ENCODE measurements at places on chromosomes 2 and 18.

GRCh38 chr2:67394734-67395133 lies 2.4 kb upstream of the ETAA1 start:
- H3K4me1 ChIP-seq = peaks cover 15% of the 10 kb centered on the region
- no peaks in the 10 kb centered on the region for H3K27me3 ChIP-seq
- no peak overlapping the region for H3K4me3 ChIP-seq
- peak; percentile 53 for DNase-seq
- H3K27ac ChIP-seq = peak overlapping the region; percentile 47

- H3K27ac ChIP-seq = no peak overlapping the region
- no peaks in the 10 kb centered on the region for H3K4me1 ChIP-seq
- H3K36me3 ChIP-seq = no peaks in the 10 kb centered on the region
- H3K4me3 ChIP-seq = no peak overlapping the region
Measured at GRCh38 chr2:138779406-138779780, 797 bp downstream of the NXPH2 start.

- no peak overlapping the region for H3K4me3 ChIP-seq
- H3K27ac ChIP-seq = no peak overlapping the region
- DNase-seq = no peak
- H3K27me3 ChIP-seq = no peaks in the 10 kb centered on the region
Measured at GRCh38 chr18:59456657-59457056, 97.6 kb upstream of the LMAN1 start.

- H3K27me3 ChIP-seq = no peaks in the 10 kb centered on the region
- H3K36me3 ChIP-seq = 0 out of 2 replicates have a peak, but pooled peaks cover 2% of the 10 kb centered on the region
- H3K4me1 ChIP-seq = no peaks in the 10 kb centered on the region
- no peak overlapping the region for H3K27ac ChIP-seq
- no peak for DNase-seq
Measured at GRCh38 chr18:26491194-26491816, 57.0 kb downstream of the KCTD1 start.

DNA sequence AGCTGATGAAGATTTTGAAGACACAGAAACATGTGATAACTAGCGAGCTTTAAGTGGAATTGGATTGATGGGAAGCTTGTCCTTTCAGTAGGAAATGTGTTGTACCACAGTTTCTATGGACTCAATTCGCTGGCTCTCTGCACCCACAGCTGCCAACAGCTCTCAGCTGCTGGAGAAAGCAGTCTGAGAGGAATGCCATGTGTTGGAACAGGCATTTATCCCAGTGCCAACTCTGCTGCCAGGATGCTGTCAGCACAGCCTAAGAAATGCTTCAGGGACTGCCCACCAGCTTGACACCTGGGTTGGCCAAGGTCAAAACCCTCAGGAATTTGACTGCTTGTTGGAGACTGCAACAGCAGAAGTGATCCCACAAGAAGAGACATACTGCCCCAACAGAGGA lies 193.0 kb upstream of the THSD7B start:
- no peak overlapping the region for H3K4me3 ChIP-seq
- H3K4me1 ChIP-seq = no peaks in the 10 kb centered on the region
- DNase-seq = no peak
- H3K36me3 ChIP-seq = no peaks in the 10 kb centered on the region

DNA sequence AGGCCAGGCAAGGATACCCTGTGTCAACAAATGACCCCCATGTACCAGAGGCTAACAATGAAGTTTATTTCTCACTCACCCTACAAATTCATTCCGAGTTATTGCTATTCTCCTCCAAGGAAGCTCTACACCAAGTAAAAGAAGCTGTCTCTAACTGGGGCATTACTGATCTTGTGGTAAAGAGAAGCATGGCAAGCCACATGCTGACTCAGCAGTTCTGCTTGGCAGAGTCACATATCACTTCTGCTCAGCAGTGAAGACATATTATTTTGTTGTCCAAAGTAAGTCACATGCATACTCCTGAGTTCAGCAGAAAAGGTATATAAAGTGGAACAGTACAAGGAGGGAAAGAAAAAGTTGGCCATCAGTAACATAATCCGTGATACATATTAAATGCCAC lies 315.8 kb downstream of the GULP1 start:
- H3K36me3 ChIP-seq = no peaks in the 10 kb centered on the region
- DNase-seq = no peak
- no peak overlapping the region for H3K4me3 ChIP-seq
- H3K27ac ChIP-seq = no peak overlapping the region
- no peaks in the 10 kb centered on the region for H3K27me3 ChIP-seq

GRCh38 chr2:76478266-76479035 lies 767.7 kb upstream of the GCFC2 start:
- no peaks in the 10 kb centered on the region for H3K36me3 ChIP-seq
- H3K27me3 ChIP-seq = no peaks in the 10 kb centered on the region
- no peaks in the 10 kb centered on the region for H3K4me1 ChIP-seq

DNA sequence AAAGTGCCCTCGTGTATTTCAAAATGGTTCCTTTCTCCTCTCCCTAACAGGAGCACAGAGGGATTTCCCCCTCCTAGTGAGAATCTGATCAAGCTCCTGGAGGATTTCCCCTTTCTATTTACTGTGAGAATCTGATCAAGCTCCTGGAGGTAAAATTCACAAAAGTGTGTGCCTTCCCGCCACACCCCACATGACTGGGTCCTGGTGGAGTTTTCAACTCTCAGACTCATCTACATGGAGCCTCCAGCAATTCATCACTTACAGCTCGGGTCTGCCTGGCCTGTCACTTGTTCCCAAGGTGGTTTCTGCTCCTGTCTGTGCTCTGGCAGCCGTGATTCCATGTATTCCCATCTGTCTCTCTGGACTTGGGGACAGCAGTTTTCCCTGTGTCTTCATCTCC lies 590.7 kb downstream of the FBXO15 start:
- H3K4me1 ChIP-seq = no peaks in the 10 kb centered on the region
- no peak overlapping the region for H3K4me3 ChIP-seq
- H3K36me3 ChIP-seq = no peaks in the 10 kb centered on the region
- no peak for DNase-seq
- no peaks in the 10 kb centered on the region for H3K27me3 ChIP-seq

DNA sequence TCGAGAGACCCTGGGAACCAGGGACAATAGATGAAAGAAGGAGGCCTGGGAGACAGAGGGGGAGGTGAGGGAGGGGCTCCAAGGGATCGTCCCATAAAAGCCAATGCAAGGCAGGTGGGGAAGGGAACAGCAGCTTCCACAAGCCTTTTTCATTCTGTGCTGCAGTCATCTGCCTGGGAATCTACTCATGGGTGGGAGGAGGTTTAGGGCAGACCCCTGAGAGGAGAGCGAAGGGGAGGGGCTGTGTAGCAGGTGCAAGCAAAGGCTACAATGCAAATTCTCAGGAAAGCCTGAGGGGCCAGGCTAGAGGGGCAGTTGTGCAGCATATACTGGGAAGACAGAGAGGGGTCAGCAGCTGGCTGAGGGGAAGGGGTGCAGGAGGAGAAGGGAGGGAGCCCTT lies 135.4 kb downstream of the SETBP1 start:
- H3K27ac ChIP-seq = no peak overlapping the region
- H3K36me3 ChIP-seq = no peaks in the 10 kb centered on the region
- no peak for DNase-seq
- no peak overlapping the region for H3K4me3 ChIP-seq
- no peaks in the 10 kb centered on the region for H3K4me1 ChIP-seq

DNA sequence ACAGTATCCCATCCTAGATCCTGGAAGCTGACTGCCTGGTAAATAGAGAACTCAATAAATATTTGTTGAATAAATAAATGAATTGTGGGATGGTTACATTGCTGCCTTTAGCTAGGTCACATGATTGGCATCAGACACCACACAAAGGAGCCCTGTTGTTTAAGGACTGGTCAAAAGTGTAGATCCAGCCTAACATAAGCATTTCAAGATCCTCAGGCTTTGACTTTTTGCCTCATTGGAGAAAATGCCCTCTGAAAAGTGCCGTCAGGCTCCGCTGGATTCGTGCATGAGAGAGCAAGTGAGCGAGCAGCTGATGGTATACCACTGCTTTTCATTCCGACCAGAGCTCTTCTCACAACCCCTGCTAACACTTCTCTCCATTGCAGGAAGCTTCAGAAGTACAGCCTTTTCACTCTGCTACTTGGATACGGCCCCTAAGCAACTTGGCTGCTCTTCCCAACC lies 1.3 kb upstream of the ZNF24 start:
- no peak overlapping the region for H3K4me3 ChIP-seq
- H3K27me3 ChIP-seq = no peaks in the 10 kb centered on the region
- peaks cover 2% of the 10 kb centered on the region for H3K4me1 ChIP-seq
- peak overlapping the region; percentile 17 for H3K27ac ChIP-seq
- H3K36me3 ChIP-seq = no peaks in the 10 kb centered on the region

GRCh38 chr2:105238664-105239240 lies 2.8 kb upstream of the GPR45 start:
- no peak for DNase-seq
- no peak overlapping the region for H3K27ac ChIP-seq
- H3K4me1 ChIP-seq = 0 out of 2 replicates have a peak, but pooled peaks cover 1% of the 10 kb centered on the region
- H3K4me3 ChIP-seq = no peak overlapping the region
- H3K27me3 ChIP-seq = peaks cover 3% of the 10 kb centered on the region
- no peaks in the 10 kb centered on the region for H3K36me3 ChIP-seq

DNA sequence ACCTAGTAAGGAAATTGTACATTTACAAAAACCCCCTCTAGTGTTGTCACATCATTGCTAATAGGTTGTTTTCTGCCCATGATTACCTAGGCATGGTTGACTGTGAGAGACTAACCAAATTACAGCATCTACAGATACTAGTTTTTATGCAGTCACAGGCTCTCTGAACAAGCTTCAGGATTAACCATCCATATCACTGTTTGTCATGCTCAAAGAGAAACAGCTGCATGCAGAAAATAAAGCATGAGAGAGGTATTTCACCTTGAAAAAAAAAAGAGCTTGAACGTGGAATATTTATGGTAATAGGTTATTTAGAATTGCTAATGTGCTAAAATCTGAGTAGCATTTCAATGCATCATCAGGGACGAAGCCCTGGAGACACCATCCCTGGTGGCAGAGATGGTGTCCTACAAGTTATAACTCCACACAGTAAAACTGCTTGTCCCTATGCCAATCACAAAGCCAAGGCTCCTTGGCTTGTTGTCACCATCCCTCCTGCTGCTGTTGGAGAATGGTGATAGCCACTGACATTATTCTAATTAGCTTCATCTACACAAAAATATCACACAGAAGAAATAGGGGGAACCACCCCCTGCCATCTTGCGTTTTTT lies 5.4 kb downstream of the NEB start:
- H3K36me3 ChIP-seq = no peaks in the 10 kb centered on the region
- no peaks in the 10 kb centered on the region for H3K27me3 ChIP-seq
- no peak overlapping the region for H3K4me3 ChIP-seq
- H3K4me1 ChIP-seq = no peaks in the 10 kb centered on the region

DNA sequence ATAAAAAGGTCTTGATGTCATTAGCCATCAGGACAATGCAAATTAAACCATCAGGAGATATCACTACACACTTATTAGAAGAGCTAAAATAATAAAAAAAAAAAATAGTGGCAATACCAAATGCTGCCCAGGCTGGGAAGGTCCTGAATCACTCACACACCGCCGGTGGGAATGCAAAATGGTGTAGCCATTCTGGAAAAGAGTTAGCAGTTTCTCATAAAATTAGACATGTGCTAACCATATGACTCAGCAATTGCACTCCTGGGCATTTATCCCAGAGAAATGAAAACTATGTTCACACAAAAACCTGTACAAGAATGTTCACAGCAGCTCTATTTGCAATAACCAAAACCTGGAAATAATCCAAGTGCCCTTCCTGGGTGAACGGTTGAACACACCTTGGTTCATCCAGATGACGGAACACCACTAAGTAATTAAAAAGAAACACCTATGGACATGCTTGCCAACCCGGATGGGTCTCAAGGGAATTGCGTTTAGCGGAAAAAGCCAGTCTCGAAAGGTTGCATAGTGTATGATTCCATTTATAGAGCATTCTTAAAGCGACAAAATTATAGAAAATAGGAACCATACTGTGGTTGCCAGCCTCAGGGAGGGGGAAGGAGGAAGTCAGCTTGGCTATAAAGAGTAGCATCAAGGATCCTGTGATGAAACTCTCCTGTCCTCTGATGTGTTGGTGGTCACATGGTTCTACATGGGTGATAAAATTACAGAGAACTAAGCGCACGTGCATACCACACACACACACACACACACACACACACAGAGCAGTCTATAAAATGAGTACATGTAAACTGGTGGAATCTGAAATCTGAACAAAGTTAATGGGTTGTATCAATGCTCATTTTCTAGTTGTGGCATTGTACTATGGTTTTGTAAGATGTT lies 4.6 kb downstream of the MBP start:
- DNase-seq = peak; percentile 89
- peaks cover 20% of the 10 kb centered on the region for H3K4me1 ChIP-seq
- H3K36me3 ChIP-seq = no peaks in the 10 kb centered on the region
- H3K27me3 ChIP-seq = peaks cover 14% of the 10 kb centered on the region
- H3K27ac ChIP-seq = peak overlapping the region; percentile 51
- H3K4me3 ChIP-seq = no peak overlapping the region

GRCh38 chr2:197813093-197813787 lies 8.8 kb downstream of the PLCL1 start:
- no peak overlapping the region for H3K4me3 ChIP-seq
- no peaks in the 10 kb centered on the region for H3K4me1 ChIP-seq
- H3K27me3 ChIP-seq = peaks cover 3% of the 10 kb centered on the region
- DNase-seq = peak; percentile 52
- H3K27ac ChIP-seq = no peak overlapping the region

GRCh38 chr18:12803069-12803936 lies 80.7 kb downstream of the PTPN2 start:
- H3K36me3 ChIP-seq = peaks cover 5% of the 10 kb centered on the region
- H3K27ac ChIP-seq = no peak overlapping the region
- H3K27me3 ChIP-seq = no peaks in the 10 kb centered on the region
- no peak overlapping the region for H3K4me3 ChIP-seq

- peak; percentile 92 for DNase-seq
- peak overlapping the region; percentile 78 for H3K27ac ChIP-seq
- no peaks in the 10 kb centered on the region for H3K36me3 ChIP-seq
- no peaks in the 10 kb centered on the region for H3K27me3 ChIP-seq
Measured at GRCh38 chr2:37837628-37838328, 87.3 kb upstream of the RMDN2 start.
